WERI-Rb-1 (cell line): ENCODE measurements at places on chromosomes 2 and 18.

DNA sequence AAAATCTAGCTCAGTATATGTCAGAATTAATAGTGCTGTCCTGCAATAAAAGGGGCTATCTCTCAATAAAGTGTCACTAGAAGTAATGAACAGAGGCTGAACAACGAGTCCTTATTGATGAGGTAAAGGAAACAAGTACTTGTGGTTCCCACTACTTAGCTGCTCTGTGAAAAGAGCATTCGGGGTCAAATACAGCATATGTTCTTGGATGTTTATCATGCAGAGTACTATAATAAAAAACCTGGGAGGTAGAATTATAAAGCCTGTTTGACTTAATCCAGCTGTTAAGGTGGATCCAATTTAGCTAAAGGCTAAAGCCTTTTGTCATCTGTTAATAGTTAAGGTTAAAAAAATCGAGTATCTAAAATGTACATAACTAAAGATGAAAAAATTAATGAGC is 32.4 kb downstream of the SLC35F5 start:
- DNase-seq: no peak

DNA sequence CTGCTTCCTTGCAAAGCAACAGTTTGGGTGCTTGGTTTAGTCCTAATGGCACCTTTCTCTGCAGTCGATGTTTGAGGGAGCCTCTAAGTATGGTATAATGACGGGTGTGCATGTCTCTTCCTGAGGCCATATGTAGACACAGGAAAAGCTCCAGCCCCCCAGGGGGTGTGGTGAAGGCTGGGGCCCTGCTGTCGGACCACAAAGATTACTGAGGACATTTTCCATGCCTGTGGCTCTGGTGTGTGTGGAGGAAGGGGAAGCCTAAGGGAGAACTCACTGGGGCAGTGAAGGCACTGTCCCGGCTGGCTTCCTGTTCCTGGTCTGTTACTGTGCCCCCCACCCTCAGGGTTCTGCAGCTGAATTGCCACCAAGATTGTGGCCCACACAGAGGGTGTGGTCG is 187.1 kb downstream of the FHOD3 start:
- DNase-seq: no peak

DNA sequence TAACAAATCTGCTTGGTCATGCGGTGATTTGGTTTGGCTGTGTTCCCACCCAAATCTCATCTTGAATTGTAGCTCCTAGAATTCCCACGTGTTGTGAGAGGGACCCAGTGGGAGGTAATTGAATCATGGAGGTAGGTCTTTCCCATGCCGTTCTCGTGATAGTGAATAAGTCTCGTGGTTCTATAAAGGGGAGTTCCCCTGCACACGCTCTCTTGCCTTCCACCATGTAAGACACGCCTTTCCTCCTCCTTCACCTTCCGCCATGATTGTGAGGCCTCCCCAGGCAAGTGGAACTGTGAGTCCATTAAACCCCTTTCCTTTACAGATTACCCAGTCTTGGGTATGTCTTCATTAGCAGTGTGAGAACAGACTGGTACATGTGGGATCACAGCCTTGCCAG is 36.7 kb downstream of the TRABD2A start:
- no peak for DNase-seq

DNA sequence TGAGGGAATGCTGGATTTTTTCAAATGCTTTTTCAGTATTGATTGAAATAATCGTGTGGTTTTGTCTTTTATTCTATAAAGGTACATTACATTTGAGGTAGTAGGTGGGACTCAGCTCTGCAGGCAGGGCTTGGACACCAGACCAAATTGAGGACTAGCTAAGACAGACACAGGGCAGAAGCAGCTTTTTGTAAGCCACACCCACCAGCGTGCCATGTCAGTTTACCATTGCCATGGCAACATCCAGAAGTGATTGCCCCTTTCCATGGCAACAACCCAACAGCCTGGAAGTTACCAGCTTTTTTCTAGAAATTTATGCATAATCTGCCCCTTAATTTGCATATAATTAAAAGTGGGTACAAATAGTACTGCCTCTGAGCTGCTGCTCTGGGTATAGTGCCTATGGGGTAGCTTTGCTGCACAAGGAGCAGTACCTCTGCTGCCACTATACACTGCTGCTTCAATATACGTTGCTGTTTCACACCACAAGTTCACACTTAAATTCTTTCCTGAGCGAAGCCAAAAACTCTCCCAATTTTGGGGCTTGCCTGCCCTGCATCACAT is 23.6 kb upstream of the VWA3B start:
- no peak for DNase-seq

DNA sequence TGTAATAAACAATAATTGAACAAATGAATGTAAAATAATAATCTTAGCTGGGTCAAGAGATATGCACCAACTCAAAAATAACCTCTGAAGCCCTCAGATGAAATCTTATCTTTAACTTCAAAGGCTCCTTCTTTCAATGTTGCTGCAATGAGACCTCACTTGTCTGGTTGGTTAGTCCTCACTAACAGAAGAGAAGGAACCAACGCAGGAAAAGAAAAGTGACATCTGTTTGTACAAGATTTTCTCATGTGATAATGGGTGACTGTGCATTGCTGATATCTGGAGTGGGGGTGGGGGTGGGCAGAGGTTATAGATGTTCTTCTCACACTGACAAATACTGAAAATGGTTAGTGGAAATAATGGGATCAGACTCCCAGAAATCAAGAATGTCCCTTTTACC is 2.6 kb downstream of the SCN7A start:
- DNase-seq: no peak

GRCh38 chr2:113962692-113963480 is 73.0 kb downstream of the ACTR3 start:
- DNase-seq: no peak

DNA sequence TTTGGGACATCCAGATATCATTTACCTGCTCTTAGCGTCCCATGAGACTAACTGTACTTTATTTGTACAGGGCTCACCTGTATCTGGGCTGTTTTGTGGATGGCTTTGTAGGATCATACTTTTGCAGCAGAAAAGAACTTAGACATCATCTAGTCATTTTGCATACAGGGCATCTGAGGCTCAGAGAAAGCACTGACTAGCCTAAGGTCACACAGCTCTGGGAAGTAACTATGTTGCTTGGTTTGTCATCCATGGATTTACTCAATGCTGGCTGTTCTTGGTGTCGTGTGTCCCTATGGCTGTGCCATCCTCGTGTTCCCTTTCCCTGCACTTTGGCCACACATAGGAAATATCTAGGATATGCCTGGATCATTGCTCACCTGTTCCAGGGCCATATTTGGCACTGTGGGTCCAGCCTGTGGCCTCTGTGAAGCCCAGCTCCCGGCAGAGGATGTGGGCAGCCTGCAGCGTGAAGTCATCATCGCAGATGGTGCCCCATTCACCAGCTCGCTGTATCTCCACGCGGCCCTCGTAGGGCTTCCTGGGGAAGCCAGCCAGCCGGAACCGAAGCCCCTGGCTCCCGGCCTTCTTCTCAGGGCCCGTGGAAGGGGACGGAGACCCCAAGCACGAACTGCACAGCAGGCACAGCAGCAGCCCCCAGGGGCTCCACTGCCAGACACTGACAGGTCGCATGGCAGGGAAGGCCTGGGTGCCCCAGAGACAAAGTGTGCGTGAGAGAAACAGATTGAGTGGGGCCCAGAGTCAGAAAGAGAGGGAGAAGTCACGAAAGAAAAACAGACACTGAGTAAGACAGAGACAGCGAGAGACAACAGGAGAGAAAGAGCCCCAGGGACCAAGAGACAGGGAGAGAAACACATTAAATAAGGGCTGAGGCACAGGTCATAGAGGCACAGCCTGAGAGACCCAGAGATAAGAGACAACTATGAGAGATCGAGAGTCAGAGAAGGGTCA is 1.5 kb downstream of the LOXL3 start:
- DNase-seq: no peak

GRCh38 chr18:70288171-70288850 is 534 bp upstream of the SOCS6 start:
- DNase-seq: peak; percentile 34

GRCh38 chr18:46182633-46183358 is 78.6 kb downstream of the HAUS1 start:
- DNase-seq: no peak

DNA sequence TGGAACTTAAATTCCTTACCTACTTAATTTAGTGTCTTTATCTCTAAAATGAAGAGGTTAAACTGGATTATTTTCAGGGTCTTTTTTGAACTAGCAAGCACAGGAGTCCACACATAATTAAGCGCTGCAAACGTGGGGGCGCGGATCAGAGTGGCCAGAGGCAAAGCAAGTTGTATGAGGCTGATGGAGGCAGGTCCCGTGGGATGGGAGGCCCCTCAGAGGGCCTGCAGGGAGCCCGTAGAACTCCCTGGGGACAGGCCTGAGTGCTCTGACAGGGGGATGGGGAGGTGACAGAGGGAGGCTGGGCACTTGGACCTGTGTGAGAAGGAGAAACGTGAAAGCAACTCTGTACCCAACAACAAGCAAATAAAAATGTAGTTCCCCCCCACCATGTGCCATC is 177.8 kb downstream of the ACKR3 start:
- no peak for DNase-seq

DNA sequence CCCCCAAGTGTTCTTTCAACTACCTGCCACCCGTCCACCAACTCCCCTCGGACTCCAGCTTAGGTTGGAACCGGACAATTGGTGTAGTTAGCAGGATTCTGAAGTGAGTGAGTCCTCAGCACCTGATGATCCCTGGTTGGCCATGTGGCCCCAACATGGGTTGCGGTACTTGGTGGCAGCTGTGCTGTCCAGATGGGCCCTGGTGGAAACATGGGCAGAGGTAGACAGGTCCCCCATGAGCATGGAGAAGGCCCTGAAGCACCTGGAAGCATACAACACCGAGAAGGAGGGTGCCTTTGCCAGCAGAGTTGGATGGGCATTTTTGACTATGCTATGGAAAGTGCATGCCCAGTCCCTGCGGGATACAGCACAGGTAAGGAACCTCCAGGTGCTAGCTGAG is 11.0 kb upstream of the C2orf42 start:
- DNase-seq: no peak

GRCh38 chr18:58451115-58451971 is 177.5 kb downstream of the ALPK2 start:
- no peak for DNase-seq

- no peak for DNase-seq
Observed at GRCh38 chr2:128109243-128109642, 18.2 kb downstream of the UGGT1 start.

- no peak for DNase-seq
Observed at GRCh38 chr2:136424112-136424511, 306.2 kb upstream of the CXCR4 start.

- no peak for DNase-seq
Observed at GRCh38 chr18:61471942-61472341, 138.7 kb downstream of the CDH20 start.

GRCh38 chr2:127428057-127428814 is 10.0 kb downstream of the PROC start:
- no peak for DNase-seq

DNA sequence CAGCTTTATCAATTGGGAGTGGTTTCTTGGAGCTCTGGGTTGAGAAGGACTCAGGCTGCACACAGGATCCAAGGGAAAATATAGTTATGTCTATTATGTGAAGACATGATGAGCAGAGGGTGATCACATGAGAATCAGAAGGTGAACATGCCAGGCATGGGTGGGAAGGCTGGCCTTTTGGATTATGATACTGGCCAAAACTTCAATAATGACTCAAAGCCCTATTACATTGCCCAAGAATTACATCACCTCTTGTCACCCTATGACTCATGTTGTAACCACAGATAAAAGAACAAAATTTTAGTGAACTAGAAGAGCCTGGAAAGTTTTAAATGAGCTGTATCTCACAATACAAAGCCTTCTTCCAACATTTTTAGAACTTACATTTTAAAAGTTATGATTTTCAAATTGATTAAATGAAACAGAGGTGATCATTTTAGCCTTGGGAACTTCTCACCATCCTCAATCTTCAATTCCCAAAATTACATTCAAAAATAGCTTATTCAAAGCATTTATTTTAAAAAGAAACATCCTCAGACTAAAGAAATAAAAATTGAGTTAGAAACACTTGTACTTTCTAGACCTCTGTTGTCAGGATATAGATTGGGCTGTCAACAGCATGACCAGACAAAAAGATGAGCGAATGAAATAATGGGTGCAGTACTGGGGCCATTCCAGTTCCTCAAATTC is 428.3 kb downstream of the MBD2 start:
- no peak for DNase-seq

- no peak for DNase-seq
Observed at GRCh38 chr2:159251296-159252173, 35.0 kb downstream of the WDSUB1 start.

GRCh38 chr18:57640236-57640635 is 18.6 kb upstream of the NARS1 start:
- no peak for DNase-seq

DNA sequence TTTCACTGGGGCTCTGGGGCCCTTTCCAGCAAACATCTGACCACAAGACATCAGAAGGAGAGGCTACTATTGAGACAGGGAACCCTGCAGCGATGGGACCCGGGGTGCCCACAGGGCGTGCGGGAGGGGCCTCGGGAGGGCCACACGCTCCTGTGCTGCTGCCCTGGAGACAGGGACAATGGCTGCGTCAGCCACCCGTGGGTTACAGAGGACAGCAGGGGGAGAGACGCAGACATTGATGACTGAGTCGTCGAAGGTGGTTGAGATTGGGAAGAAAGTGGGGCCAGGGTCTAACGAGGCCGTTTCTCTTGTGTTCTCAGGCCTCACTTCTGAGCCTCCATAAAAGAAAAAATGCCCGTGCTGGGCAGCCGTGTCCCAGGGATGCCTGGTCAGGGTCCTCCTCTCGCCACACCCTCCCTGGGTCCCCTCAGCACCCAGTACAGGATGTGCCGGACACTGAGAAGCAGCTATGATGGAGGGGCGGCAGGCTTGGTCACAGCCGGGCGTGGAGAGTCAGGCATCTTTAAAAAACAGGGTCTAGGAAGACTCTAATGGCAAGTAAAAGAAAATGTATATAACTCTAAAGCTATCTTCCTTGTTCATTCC is 73.9 kb downstream of the NDUFA10 start:
- DNase-seq: no peak

DNA sequence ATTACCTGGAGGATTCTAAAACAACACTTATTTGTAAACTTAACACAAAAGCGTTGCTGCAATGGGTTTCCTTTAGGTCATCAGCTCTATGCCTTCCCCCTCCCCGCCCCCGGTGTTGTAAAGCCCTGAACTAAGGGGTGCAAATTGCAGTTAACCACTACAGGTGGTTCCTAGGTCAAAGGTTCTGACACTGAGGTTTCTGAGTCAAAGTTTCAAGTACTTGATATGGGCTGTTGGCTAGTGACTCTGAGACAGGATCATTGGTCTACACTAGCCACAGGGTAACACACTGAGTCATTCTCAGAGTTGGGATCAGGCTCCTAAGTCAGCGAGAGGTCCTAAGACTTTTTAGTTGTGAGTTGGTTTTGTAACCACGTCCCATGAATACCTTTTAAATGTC is 15.4 kb downstream of the IL1B start:
- no peak for DNase-seq

DNA sequence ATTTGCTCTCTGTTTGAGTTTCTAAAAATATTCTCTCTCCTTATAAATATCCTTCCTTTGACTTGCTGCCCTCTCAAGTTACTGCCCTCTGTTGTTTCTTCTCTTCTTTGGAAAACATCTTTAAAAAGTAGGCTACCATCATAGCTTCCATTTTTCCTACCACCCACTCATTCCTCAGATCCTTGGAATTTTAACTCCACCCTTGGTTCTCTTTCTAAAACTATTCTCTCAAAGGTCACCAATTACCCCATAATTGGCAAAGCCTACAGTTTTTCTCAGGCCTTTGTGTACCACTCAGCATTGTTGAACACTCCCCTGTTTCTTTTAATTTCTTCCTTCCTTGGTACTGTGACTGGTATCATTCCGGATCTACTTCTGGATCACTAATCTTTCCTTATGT is 43.0 kb upstream of the ITGAV start:
- no peak for DNase-seq

GRCh38 chr2:203819434-203820133 is 48.0 kb upstream of the CTLA4 start:
- DNase-seq: no peak

- no peak for DNase-seq
Observed at GRCh38 chr2:190186238-190186637, 123.7 kb upstream of the MSTN start.
